ENCODE measurements at places on chromosomes 3 and 15.

DNA sequence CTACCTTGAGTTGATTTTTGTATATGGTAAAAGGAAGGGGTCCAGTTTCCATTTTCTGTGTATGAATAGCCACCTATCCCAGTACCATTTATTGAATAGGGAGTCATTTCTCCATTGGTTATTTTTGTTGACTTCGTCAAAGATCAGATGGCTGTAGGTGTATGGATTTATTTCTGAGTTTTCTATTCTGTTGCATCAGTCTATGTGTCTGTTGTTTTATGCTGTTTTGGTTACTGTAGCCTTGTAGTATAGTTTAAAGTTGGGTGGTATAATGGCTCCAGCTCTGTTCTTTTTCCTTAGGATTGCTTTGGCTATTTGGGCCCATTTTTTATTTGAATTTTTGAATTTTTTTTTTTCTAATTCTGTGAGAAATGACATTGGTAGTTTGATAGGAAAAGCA lies 125.5 kb upstream of the FGF7 start:
- DNase-seq = no peak

- no peak for DNase-seq
Measured at GRCh38 chr3:119542168-119542767, 17.1 kb downstream of the CD80 start.

- no peak for DNase-seq
Measured at GRCh38 chr3:98361289-98361688, 7.6 kb downstream of the OR5K4 start.

- DNase-seq = no peak
Measured at GRCh38 chr15:70857562-70858285, 3.8 kb upstream of the LARP6 start.

GRCh38 chr3:11346416-11346815 lies 74.2 kb downstream of the ATG7 start:
- DNase-seq = no peak

Measured in HTR-8/SVneo (cell line).